ENCODE measurements at places on chromosomes 1 and 21.

DNA sequence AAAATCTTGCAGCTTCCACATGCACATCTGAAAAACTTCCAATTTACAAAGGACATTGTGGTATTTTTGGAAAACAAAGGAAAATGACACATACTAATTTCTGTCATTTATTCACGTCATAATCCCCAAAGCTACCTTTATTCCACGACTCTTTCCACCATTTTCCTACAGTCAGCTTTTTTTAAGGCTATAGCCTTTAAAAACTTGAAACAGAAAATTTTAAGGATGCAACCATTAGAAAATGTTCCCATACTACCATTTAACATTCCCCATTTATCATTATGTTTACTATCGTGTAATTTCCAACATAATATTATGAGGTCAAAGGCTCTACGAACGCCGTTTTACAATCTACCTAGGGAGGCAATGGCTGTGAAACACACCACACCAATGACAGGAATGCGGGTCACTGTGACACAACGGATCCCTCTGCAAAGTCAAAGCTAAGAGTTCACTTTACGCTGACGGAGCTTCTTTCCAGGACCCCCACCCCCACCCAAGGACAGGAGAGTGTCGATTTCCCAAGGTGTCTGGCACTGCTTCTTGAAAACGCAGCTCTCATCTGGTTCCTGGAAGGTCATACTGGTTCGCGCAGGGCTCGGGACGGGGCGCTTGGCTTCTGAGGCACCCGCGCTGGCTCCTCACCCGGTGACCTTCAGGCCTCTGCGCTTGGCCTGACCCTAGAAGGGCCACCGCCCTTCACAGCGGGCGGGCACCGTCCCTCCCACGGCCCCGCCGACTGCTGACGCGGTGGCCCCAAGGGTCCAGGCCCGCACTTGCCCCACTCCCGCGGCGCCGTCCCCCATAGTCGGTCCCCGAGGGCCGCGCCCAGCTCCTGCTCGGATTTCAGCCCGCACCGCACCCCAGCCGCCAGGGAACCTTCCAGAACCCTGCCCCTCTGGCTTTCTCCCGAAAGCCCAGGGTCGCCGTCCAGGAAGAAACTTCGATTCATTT is 50.5 kb upstream of the ATF3 start:
- DNase-seq = peak; percentile 75

- DNase-seq = no peak
Measured at GRCh38 chr1:36256558-36257374, 32.5 kb downstream of the THRAP3 start.

DNA sequence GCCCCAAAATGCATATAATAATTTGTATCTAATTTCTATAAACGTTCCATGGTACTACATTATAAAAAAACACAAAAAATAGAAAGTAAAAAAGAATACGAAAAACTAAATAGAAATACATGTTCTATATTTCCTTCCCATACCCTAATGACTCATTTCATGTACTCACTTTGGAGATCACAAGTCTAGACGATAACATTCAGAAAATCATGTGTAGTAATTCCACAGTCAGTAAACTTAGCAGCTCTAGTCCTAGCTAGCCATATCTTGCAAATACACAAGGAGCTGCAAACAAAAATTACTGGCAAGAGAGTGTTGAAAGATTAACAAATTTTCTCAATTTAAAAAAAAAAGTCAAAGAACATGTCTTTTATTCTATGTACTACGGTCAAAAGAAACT is 1.4 kb downstream of the GOLPH3L start:
- no peak for DNase-seq

DNA sequence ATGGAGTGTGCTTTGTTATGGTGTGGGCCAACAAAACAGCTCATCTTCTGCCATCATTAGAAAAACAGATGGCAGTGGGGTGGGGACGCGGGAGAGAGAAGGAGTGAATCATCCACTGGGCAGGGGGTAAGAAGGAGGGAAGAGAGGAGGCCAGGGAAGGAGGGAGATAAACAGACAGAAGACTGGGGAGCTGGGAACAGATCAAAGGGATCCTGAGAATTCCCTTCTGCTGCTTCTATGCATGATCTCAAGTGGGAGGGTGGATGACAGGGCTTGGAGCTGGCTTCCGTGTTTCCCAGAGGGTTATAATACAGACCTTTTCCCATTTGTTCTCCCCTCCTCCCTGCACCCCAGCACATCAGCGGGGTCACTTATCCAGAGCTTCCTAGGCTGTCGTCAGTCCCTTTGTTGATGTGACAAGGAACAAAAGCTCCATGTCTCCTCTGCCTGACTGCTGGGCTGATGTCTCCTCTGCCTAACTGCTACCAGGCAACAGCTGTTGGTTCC is 338.6 kb downstream of the PAPPA2 start:
- no peak for DNase-seq

GRCh38 chr1:50243939-50244338 is 135.2 kb downstream of the ELAVL4 start:
- no peak for DNase-seq

DNA sequence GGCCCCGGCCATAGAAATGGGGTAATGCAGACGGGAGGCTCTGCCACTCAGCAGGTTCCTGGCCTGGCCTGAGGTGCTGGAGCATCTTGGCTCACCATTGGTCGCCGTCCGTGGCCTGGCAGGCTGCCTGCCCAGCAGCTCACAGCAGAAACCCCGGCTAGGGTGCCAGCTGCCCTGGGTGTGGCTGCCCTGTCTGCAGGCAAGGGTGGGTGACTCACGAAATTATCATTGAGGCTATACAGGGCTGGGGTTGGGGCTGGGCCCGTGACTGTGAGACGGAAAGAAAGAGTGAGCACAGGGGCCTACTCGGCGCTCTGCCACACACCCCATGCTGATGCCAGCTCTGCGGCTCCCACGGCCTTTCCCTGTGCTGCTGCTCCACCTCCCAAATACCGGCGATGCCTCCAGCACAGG is 8.0 kb upstream of the PKP1 start:
- DNase-seq = no peak

DNA sequence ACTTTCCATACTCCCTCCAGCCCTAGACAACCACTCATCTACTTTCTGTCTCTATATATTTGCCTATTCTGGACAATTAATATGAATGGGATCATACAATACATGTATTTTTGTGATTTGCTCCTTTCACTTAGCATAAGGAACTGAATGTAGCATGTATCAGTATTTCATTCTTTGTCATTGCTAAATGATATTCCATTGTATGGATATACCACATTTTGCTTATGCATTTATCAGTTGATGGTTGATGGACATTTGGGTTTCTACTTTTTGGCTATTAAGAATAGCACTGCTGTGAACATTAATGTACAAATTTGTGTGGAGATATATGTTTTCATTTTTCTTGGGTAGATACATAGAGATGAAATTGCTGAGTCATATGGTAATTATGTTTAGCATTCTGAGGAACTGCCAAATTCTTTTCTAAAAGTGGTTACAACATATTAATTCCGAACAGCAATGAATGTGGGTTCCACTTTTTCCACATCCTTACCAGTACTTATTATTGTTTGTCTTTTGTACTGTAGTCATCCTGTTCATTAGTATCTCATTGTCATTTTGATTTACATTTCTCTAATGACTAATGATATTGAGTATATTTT is 121.0 kb downstream of the LRRC40 start:
- no peak for DNase-seq

- DNase-seq = peak; percentile 12
Measured at GRCh38 chr21:44800103-44800502, 1.5 kb downstream of the UBE2G2 start.

DNA sequence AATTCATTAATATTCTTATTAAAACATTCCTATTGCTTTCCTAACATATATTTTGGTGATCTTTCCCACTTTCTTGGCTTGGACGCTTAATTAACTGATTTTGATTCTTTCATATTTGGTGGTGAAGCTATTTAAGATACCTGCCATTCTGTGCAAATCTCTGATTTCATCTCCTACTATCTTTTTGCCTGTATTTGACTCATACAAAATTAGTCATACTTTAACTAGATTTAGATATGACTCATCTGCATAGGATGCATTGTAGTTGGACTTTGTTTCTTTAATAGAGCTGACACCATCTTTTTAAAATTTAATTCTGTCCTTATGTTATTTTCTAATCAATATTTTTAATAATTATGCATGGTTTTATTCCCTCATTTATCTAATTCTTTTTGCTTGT is 93.8 kb upstream of the PLPPR4 start:
- no peak for DNase-seq

DNA sequence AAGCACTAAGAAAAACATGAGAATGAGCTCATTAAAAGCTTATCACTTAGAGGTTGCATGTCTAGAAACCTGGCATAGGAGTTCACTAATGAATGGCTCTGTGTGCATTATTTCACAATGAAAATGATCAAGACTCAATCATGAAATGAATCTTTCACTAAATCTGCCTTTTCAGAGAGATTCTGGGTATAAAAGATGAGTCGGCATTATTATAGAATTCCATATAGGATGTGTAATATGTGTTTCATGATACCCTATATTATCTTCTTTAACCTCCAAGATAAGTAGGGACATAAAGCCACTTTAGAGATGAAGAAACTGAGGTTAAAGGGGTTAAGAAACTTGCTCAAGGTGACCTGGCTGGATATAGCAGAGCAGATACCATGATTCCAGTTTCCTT is 368.1 kb downstream of the DUSP10 start:
- no peak for DNase-seq

GRCh38 chr1:247833601-247834000 is 8.1 kb downstream of the OR11L1 start:
- DNase-seq = no peak

GRCh38 chr1:155320661-155321617 is at the start of gene RUSC1:
TSS of gene RUSC1 (plus strand) at chr1:155320894. CDS start at chr1:155321774, 880 bp downstream.
- peak; percentile 61 for DNase-seq

DNA sequence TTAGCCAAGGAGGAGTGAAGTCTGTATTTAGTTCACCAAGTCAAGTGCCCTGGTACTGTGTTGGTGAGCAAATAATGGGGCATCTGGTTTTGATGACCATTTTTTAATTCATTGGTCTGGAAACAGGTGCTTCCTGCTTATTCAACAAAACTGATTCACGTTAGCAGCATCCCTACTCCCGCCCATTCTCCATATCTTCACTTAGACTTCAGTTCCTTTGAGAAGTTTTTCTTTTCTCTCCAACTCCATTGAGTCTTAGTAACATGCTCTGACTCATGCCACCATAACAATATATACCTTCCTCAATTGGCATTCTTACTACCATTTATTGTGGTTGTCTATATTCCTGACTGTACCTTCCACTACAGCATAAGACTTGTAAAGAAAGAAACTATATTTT is 468.9 kb downstream of the DPYD start:
- DNase-seq = no peak

GRCh38 chr1:231417513-231417912 is 4.6 kb downstream of the EGLN1 start:
- peak; percentile 57 for DNase-seq

DNA sequence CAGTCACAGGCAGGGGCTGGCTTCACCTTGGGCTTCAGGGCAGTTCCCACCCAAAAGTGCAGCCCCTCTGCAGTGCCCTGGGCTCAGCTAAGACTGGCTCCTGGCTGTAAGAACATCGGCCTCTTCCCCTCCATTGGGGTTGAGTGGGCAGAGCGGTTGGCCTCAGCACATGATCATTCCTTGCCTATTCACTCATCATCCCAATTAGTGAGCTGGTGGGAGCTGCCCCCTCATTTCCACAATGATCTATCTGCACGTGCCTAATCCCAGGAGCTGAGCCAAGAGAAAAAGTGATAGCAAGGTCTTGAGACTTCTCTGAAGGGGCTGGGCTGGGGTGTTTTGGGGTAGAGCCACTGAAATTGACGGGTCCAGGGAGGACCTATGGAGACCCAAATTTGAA is 133.6 kb downstream of the SYF2 start:
- peak; percentile 34 for DNase-seq

DNA sequence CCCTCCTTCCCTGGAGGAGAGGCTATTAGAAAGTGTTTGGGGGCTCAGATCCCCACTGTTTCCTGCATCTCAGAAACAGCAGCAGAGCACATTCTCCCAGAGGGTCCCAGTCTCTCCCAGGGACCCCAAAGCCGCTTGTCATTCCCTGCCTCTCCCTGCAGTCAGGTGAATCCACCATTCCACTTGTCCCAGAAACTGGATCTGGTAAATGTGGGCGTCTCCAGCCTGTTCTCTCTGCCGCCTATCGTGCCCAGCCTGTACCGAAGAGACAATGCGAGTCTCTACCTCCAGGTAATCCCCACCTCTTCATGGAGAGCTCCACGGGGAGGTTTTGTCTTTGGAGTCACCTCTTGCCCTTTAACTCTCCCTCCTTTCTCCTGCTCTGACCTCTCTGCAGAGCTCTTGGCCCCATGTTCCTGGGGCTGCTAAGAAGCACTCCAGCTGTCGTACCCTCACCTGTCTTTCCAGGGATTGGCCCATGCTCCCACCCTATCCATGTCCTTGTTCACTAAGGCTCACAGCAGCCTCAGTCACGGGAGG is 26.9 kb downstream of the INAVA start:
- DNase-seq = no peak

DNA sequence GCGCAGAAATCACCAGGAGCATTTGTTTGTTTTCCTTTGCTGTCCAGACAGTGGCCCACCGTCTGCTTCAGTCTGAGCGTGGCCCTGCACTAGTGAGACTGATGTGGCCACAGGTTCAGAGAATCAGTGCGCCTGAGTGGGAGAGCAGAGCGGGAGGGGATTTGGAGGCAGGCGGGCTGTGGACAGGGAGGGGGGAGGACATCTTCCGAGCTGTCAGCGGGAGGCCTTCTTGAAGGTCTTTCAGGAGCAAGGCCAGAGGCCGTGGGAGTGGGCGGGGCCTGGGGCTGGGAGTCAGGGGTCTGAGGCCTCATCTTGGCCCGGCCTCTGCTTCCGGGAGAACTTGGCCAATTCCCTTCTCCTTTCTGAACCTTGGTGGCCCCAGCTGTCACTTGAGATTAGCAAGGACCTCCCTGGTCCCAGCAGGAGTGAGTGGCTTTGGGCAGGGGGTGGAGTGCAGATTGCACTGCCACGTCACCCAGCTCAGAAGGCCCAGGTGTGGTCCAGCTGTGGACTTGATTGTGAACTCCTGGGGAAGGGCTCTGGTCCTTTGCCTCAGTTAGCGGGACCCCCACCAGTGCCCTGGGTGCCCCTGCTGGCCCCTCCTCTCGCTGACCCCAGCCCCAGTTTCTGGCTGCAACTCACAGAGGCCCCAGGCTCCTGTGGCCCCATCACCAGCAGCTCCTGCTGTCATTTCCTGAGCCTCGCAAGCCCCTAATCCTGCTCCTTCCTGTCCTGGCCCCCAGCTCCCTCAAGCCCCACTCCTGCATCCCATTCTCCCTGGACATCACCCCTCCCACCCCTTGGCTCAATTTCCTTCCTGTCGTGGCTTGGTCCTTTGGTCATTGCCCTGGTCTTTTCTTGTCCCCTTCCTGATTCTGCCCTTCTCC is 8.4 kb downstream of the TNFRSF1B start:
- peak; percentile 70 for DNase-seq

DNA sequence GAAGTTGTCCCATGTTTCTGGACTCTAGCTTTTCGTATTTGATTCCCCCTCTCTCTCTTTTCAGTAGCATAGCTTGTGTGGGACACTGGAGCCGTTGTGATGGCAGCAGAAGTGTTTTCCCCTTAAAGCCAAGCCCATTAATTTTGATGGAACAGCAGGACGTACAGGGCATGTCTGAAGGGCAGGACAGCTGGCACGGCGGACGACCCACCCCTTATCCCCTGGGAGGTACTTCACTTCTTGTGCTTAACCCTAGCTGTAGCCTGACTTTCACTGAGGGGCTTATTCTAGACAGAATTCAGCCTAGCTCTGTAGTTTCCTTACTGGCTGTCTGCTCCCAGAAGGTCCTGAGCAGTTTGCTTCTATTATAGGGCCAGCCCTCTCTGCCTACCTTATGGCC is 8.6 kb upstream of the PPFIA4 start:
- DNase-seq = no peak

GRCh38 chr1:240635466-240636256 is 23.7 kb upstream of the GREM2 start:
- no peak for DNase-seq

- no peak for DNase-seq
Measured at GRCh38 chr1:15005116-15005515, 148.4 kb upstream of the TMEM51 start.

GRCh38 chr1:231241750-231242149 is 738 bp downstream of the GNPAT start:
- DNase-seq = peak; percentile 9

Measured in suppressor macrophage treated with lipopolysaccharide for 4 hours (primary cell).